ENCODE measurements at places on chromosomes 6 and 20.

DNA sequence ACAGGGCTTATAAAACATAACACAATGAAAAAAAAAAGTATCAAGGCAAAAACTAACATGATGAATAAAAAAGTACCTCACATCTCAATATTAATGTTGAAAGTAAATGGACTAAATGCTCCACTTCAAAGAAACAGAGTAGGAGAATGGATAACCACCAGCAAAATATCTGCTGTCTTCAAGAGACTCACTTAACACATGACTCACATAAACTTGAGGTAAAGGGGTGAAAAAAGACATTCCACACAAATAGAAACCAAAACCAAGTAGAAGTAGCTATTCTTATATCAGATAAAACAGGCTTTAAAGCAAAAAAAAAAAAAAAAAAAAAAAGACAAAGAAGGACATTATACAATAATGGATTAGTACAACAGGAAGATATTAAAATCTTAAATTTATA, 86.9 kb downstream of the TBC1D32 start:
- no peak for DNase-seq

- DNase-seq: no peak
These were observed 579.9 kb downstream of the MAFB start for GRCh38 chr20:40109136-40109535.

GRCh38 chr6:14550822-14551221, 433.2 kb downstream of the CD83 start:
- DNase-seq: no peak

- DNase-seq: no peak
These were observed 57.1 kb upstream of the CEP162 start for GRCh38 chr6:84284428-84285049.

DNA sequence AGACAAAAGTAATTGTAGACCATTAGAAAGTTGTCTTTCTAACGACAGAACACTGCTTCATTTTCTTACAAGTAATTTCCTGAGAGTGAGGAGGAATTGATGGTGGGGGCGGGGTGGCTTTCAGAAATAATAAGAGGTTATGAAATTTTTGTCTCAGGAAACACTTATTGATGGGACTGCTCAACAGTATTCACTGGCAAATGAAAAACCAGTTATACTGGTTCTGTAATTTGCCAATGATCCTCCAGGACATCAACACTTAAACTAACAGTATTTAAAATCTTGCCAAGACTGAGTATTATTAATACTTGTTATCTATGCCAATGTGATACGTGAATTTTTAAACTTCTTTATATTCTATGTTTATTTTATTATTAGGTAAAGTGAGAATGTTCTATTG, 41.8 kb upstream of the FUT9 start:
- DNase-seq: no peak

GRCh38 chr6:108672641-108673040, 111.9 kb downstream of the FOXO3 start:
- DNase-seq: no peak

DNA sequence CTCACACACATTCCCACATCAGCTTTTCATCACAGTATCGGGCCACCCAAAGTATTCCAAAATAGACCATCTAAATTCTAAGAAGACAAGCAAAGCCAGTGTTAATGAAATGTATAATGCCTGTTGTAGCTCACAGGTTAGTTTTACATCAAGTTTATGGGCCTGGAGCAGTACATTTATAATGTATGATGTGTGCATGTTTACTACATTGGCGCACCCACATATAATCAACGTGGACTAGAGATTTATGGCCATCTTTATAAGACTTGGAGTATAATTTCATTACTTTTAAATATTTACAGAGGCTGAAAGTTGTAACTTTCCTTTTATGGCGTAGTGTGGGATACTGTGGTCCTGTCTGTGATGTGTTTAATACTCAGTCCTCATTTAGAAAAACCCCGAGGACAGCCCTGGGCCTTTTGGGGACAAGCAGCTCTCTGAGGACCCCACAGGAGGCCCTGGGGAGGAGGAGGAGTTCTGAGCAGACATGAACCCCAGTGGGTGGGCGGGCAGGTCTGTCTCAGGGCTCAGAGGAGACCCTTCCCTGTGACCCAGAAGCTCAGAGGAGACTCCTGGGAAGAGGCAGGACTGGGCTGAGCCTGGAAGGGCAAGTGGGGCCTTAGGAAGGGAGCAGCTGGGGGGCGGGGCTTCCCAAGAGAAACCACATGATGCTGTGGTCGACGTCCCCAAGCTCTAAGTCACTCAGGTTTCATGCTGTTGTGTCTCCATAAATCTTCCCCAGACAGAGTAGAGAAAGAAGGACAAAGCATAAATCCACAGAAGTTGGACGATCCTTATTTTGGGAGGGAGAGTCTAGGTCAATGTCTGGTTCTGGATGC, 232.1 kb downstream of the PREX1 start:
- DNase-seq: no peak

- DNase-seq: no peak
These were observed 96.5 kb downstream of the ALDH8A1 start for GRCh38 chr6:134853111-134854055.

GRCh38 chr6:89997456-89998445, 103.5 kb downstream of the GJA10 start:
- no peak for DNase-seq

DNA sequence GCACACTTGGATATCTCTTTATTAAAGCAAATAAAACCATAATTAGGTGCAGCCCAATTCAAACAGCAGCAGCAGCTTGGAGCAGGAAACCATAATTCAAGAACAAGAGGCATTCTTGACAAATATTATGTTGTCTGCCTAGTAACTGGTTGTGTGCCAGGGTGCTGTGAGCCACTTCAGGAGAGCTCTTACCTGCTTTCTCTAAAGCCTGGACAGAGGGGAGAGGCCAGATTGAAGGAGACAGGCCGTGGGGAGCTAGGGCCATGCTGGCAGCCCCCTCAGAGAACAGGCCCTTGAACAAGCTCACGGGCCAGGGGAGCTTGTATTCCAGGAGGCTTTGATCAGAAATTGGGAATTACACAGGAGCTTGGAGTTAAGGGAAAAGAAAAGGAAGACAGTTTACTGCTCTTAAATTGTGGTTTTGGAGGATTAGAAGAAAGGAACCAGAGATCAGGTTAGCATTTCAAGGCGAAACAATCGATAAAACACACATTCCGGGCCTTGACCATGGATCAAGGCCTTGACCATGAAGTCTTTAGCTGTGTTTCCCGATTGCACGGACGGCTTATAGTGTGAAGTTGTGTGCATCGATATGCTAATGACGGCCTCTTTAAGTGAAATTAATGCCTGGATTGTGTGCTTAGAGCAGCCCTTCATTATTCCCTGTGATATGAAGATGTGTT, 69.8 kb upstream of the NKX2-2 start:
- no peak for DNase-seq

DNA sequence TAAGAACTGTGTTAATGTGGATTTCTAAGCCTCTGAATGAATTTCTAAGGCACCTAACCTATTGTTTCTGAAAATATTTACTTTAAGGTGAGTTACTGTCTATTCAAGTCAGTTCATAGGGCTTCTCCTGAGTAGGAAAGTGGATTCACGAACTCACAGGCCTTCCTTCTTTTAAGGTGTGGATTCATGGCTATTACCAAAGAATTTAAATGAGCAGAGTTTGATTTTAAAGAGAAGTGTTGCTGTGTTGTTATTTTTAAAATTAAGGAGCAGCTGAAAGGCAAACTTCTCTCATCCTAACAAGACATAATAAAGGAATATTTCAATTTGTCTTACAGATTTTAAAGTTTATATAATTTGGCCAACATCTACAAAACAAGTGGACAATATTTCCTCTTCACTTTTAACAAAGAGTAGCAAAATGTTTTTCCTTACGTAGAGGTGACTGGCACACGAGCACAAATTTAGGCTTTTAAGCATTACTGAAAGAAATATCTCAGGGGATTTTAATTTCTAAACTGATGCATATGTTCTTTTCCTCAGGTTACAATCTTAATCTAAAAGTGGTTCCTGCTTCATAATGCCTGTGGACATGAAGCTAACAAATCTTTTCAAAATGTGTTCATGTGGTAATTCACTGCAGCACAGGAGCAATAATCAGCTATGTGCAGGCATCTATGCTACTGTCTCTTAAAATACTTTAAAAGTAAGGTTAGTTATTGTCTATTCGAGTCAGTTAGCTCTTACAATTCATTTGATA, 602 bp upstream of the TSPYL4 start:
- no peak for DNase-seq

- no peak for DNase-seq
These were observed 14.4 kb downstream of the MMP24 start for GRCh38 chr20:35240811-35241293.

DNA sequence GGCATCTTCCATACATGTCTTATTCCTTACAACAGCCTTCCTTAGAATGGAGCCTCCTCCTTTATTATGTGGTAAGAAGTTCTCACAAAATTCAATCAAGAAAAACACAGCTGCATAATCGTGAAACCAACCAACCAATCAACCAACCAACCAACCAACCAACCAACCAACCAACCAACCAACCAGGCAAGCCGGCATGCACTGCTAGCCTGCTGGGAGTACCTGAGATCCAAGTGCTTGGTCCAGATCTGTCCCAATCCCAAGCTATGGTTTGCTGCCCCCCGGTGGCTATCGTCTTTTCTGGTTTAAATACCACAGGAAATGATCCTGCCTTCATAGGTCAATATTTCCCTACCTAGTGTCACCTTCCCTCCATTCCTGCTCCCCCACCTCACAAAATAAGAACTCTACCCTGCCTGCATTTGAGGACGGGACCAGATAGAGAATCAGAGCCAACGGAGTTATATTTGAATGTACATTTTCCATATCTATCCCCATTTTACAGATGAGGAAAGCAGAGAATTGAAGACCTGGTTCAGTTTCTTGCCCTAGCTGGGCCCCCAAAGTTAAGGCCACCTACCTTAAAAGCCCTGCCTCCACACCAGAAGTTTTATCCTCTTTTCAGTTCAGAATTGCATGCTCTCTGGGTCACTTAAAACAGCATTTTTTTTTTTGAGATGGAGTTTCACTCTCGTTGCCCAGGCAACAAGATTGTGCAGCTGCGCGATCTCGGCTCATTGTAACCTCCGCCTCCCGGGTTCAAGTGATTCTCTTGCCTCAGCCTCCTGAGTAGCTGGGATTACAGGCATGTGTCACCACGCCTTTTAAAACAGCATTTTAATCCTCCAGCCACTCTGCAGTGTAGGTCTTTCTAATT, 27.1 kb downstream of the RAB44 start:
- peak; percentile 23 for DNase-seq

GRCh38 chr6:16947375-16948015, 154.4 kb upstream of the STMND1 start:
- DNase-seq: no peak

DNA sequence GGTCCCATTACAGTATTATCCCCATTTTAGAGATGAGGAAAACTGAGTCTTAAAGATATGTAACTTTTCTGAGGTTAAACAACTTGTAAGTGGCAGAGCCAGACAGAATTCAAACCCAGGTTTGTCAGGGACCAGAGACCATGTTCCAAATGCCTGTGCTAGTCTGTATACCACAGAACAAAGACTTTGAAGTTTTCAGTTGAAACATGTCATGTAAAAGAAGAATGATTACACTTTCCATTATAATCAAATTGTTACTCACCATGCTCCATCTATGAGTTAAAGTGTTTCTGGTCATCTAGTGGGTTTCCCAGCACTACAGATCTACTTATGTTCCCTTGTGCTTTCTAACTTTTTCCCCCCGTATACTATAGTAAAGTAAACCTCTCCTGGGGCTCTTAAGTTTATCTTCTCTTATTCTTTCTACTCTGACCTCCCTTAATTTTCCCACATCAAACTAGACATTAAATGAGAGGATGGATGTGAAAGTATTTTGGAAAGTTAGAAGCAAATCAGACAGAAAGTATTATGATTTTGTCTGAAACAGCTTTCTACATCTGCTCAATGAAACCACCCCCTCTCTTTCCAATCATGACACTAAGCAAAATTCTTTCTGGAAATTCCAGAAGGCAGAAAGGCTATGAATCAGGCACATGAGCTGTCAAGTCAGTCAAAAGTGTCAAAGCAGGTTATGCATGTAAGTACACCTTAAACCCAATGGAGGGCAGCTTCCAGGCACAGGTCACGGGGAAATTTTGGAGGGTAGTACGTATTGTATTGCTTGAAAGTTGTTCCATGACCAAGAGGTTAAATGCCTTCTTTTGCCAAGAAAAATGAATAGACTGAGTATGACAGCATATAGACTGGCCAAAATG, 132.7 kb upstream of the MAP3K7 start:
- DNase-seq: no peak

GRCh38 chr6:98469141-98469540, 365.2 kb upstream of the POU3F2 start:
- DNase-seq: no peak

GRCh38 chr6:11822346-11822745, 43.7 kb upstream of the ADTRP start:
- DNase-seq: no peak

- DNase-seq: no peak
These were observed 465.3 kb upstream of the SYNCRIP start for GRCh38 chr6:86107985-86108384.

- no peak for DNase-seq
These were observed 83.0 kb downstream of the TMEM242 start for GRCh38 chr6:157240059-157240959.

DNA sequence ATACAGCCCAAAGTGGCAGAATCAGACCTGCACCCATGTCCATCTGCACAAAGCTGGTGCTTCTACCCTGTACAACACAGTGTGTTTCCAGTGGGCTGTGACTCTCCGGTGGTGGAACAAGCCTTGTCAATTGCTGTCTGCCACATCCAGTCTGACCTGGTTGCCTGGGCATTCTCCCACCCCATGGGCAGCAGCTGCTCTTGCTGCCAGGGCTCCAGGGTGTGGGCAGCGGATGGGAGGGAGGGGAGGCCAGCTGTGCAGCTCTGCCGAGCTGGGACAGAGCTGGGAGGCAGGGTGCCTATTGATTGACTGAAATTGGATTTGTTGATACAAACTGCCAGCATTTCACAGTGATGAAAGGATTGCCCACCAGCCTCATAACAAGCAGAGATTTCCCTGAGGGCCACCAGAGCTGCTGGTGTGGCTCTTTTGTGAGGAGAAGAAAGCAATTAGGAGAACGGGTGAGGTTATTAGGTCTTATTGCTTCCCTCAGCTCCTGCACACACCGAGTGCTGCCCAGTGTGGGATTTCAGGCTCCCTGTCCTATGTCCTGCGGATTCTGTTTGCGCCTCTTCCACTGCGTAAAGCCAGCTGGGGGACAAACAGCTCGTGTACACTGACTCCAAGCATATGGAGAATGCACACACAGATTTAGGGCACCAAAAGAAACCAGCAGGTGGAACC, 150.8 kb downstream of the NRN1 start:
- DNase-seq: no peak

- no peak for DNase-seq
These were observed 6.3 kb upstream of the ADGB start for GRCh38 chr6:146592451-146592850.

- no peak for DNase-seq
These were observed 116.0 kb upstream of the JARID2 start for GRCh38 chr6:15129887-15130286.

DNA sequence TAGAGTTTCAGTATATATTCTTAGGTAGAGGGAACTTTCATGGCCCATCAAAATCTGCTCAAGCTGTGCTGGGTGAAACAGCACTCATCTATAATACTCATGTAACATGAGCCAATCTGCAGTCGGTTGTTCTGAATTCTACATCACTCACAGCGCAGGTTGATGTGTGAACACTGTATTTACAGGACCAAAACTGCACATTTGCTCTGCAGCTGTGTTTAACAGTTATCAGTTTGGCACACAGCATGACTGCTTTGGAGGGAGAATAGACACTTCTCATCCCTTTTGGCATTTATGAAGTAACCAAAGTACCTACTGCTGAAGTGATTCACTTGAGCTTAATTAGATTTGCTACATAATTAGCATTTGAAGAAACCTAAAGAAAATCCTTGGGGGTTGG, 225.1 kb downstream of the BCKDHB start:
- DNase-seq: no peak
